ENCODE measurements at places on chromosomes 6 and 20.

DNA sequence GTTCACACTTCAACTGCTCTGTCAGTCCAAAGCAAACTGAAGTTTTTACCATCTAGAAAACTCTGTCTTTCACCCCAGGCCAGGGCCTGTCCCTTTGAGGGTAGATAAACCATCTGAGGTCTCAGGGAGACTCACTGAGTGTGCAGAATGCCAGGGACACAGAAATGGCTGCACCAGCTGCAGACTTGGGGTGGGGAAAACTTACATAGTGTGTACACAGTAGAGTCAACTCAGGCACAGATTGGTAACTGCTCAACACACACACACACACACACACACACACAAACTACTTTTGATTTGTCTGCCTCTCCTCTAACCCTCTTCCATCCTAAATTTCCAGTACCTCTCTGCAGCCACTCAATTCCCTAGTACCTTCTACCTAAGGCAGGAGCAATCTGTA lies 374.9 kb upstream of the JAG1 start:
- no peak for DNase-seq

DNA sequence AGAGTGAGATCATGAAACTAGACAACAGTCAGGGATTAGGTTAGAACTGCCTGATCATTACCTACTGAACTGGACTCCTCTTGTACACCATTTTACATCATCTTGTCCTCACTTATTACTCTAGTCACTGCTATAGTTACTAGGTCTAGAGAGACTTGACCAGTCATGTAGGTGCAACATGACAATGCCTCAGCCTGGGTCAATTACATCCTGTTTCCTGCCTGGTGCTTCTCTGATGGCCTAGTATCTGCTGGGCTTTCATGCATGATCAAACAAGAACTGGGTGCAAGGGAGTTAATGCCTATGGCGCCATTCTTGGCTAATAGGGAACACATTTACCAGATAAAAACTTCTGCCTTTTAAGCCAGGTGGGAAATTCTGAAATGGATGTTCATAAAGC lies 39.2 kb upstream of the MMS22L start:
- DNase-seq = no peak

DNA sequence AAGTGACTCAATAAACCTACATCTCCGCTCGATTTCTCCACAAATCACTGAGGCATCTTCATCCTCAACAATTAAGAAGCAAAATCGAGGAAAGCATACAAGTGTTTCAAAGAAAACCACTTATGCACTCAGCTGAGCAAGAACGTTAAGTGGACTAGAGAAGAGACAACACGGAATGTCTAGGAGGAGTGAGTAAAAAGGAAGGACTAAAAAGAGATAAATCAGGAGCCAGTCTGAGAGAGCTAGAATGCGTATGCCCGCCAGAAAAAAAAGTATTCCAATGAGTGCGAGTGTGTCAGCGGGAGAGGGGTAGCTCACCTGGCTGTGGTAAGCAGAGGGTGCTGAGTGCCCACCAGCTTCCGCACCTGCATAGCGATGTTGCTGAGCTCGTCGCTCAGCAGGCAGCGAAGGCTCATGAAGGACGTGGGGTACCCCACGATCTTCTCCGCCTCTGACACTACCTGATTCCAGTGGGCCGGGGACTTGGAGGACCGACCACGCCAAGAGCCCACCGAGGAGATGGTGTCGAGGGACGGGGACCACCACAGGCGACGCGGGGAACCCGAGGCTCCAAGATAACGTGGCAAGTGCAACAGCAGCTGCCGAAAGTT lies 587 bp downstream of the PDSS2 start:
- no peak for DNase-seq

- DNase-seq = no peak
These were observed 818 bp upstream of the MDGA1 start for GRCh38 chr6:37698264-37699137.

DNA sequence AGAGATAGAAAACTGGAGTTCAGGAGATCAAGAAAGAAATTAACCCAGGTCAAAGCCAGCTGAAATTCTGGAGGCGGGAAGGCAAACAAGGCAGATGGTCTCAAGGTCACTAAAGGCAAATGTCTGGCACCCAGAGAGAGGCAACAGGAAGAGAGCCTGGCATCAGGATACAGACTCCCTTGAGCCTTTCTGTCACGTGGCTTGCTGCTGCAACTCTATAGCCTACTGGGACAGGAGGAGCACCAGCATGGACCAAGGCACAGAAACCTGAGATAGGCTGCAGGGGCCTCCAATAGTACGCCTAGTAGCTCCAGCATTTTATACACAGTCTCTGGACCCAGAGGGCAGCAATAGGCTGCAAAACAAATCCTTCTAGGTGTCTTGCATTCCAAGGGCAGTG lies 75.1 kb downstream of the SEL1L2 start:
- no peak for DNase-seq

GRCh38 chr6:109644131-109644530 lies 46.9 kb downstream of the AK9 start:
- DNase-seq = no peak

GRCh38 chr6:6712449-6713403 lies 124.2 kb downstream of the LY86 start:
- no peak for DNase-seq

DNA sequence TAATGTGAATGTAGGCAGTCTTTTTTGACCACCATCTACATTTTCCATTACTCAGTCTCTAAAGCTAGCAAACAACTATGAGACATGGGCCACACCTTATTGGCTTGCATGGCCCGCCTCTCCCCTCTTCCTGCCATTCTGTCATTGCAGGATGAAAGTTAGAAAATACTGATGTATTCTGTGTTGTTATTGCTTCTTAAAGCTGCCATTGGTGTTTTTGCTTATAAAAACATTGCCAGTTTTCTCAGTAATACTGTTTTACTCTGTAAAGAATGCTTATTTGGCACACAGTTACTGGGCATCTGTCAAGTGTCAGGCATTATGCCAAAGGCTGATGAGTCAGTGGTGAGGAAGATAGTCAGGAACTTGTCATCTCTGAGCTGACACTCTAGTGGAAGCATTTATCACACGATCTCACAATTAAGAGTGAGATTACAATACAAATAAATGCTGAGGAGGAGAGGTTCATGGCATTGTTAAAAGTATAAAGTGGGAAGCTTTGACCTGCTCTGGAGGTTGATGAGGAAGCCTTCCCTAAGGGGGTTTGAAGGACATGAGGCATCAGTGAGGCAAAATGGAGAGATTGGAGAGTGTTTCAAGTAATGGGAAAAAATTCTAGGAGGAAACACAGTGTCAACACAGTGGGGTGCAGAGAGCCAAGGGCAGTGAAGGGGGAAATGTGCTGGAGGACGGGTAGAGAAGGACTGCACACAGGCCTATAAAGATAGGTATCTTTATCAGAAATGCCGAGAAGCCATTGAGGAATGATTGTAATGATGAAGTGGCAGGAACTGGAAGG lies 14.7 kb downstream of the KLHL32 start:
- no peak for DNase-seq

- no peak for DNase-seq
These were observed 2.2 kb downstream of the CENPB start for GRCh38 chr20:3784216-3784853.

GRCh38 chr6:16849280-16849987 lies 88.2 kb upstream of the ATXN1 start:
- no peak for DNase-seq

DNA sequence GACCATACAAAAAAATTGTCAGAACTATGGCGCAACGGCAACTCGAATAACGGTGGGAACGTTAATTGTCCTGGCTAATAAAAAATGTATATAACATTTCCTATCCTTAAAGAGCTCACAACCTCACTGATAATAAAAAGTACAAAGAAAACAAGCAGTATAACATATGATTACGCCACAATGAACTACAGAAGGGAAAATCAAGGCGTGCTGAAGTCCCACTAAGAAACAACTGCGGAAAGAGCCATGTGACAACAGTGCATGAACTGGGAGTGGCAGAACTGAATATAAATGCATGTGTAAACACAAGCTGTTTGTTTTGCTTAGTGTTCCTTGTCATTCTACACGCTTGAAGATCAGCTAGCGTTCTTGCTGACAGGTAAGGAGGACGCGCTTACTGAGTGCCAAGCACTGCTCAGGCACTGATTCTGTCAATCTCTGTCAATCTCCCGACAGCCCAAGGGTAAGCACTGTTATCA lies 466 bp upstream of the PSMB1 start:
- DNase-seq = no peak

DNA sequence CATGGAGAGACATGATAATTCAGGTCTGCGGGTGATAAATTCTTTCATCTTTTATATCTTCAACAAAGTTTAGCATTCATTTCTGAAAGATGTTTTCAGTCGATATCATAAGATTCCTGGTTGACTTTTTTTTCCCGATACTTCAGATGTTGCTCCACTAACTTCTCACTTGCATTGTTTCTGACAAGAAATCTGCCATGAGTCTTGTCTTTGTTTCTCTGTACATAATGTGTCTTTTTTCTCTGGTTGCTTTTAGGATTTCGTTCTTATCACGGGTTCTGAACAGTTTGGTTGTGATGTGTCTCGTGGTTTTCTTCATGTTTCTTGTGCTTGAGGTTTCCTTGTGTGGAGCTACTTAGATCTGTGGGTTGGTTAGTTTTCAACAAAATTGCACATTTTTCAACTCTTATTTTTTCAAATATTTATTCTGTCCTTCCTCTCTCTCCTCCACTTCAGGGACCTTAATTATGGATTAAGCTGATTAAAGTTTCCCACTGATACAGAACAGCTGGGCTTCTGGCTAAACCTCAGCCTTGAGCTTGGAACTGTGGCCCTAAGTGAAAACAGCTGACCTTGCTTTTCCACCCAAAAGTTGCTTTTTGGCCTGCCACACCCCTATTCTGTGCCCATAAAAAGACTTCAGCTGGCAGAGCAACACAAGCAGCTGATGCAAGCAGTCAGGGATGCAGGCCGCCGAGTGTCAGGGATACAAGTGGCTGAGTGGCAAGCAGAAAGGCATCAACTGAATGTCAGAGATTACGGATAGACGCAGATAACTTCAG lies 97.9 kb upstream of the SNX9 start:
- DNase-seq = no peak

DNA sequence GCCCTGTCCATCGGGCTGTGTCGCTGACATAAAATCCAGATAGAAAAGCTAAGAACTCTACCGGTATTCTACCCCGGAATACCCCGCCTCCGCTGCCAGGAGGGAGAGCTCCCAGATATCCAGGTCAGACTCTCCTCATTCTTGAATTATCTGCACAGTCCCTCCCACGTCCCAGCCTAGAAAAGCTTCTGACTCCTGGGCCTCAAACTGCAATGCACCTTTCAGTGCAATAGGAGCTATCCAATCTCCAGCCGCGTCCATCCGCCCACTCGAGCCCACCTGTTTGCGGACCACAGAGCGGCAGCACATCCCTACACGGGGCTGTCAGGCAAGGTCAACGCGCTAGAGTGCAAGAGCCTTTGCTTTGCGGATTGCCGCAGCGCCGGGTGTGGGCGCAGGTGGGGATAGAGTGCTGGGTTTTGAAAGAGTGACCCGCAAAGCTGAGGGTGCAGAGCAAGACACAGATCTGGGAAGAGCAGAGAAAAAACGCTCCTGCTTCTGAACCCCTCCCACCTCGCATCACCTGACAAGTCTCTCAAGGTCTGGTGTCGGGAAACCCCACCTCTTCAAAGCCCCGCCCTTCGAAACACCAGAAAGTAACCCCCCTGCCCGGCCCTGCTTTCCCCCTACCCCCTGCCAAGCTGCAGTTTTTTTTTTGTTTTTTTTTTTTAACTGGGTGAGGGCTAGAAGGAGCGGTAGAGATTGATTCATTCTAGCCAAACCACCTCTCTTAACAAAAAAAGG lies 1.3 kb downstream of the TAPBP start:
- DNase-seq = no peak

DNA sequence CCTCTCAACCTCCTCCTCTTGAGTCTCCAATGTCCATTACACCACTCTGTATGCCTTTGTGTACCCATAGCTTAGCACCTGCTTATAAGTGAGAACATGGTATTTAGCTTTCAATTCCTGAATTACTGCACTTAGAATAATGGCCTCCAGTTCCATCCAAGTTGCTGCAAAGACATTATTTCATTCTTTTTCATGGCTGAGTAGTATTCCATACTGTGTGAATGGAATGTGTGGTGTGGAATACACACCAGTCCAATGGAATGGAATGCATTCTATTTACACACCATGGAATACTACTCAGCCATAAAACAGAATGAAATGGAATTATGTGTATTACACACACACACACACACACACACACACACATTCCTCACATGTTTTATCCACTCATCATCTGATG lies 116.1 kb downstream of the BACH2 start:
- DNase-seq = no peak

GRCh38 chr20:57619051-57619831 lies 985 bp downstream of the ZBP1 start:
- no peak for DNase-seq

DNA sequence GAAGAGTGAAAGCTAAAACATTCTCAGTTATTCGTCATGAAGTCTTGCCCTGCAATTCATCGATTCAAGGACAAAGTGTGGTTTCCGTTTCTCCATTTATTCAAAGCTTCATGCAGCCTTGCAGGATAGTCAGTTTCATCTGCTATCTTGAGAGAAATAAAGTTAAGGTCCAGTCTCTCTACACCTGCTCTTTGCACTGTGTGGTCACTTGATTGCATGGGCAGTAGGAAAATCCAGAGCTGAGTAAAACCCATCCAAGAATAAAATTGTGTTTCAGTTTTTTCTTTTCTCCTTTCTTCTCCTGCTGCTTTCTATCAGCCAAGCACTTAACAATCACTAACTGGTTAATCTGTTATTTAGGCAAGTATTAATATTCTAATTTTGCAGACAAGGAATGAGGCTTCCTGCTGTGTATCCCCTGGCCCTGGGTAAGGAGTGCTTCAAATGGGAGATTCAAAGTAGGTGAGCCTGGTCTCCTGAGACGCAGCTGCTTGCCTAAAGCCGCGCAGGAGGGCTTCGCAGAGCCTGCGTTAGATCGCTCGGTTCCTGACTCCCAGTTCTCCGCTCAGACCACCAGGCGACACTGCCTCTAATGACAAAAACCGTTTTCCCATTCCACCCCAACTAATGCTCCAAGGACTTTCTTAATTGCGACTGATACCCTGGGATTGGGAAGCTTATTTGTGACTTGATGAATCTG lies 808.3 kb downstream of the TFAP2A start:
- no peak for DNase-seq

GRCh38 chr6:124203812-124204167 lies 400.1 kb downstream of the NKAIN2 start:
- no peak for DNase-seq

- no peak for DNase-seq
These were observed 3.5 kb downstream of the MCUR1 start for GRCh38 chr6:13810688-13811446.

DNA sequence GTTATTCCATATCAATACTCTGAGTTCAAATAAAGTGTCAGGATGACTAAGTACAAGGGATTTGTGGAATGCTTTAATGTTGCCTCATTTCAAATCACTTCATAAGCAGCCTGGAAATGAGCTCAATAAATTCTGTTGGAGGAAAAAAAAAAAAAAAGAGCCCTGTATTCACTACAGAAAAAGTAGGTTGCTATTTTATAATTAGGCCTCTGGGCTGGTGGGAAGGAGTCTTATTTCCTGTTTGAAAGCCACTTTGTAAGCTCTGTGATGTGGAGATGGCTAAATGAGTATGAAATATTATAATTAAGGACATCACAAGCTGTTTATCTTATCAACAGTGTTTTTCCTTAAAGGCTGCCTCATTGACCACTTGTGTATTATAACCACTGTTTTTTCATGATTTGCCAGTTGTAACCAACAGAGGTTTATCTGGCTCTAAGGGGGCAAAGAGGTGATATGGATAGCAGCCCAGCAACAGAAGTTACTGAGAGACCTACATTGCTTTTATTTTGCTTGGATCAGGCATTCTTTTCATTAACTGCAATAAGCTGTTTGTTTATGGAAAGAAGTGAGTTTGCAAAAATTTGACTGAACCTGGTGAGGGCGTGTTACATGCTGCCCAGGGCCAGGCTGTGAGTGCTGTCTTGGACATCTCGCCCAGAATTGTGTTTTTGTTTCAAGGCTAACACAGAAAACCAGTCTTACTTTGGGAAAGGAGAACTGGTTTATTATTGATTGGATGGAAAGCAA lies 563.3 kb upstream of the MAP3K7 start:
- DNase-seq = no peak

All from cortex of kidney (tissue), 1 donor.